ENCODE measurements at places on chromosomes 1 and 21. TPM values are rescaled to one million over a fixed set of nuclear protein-coding genes. Genes with fewer than 3 reads are reported as not detected.

TGFB2 gene
- 11.3 TPM for total RNA-seq

DNA sequence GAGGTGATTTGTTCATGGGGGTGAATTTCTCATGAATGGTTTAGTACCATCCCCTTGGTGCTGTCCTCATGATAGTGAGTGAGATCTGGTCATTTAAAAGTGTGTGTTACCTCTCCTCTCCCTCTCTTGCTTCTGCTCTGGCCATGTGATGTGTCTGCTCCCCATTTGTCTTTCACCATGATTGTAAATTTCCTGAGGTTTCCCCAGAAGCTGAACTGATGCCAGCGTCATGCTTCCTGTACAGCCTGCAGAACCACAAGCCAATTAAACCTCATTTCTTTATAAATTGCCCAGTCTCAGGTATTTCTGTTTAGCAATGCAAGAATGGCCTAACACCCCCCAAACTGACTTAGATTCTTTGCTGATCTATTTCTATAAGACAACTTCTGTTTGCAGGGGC lies 249.4 kb upstream of the B3GALT2 start:
- DNase-seq = no peak

DNA sequence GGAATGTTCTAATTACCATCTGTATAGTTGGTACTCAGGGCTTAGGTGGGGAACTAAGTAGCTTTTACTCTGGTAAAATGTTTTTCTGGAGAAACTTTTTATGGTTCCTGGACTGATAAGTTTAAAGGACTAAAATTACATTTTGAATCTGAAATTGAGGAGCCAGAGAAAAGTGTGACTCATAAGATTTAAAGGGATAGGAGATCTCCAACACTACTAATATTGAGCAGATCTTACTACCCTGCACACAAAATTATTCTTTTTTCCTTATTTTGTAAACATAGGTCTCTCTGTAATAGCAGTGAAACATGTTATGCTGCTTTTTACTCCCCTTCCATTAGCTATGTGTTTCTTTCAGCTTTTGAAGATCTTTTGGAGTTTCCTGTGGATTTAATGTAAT lies 32.5 kb downstream of the MTF2 start:
- DNase-seq = no peak

DNA sequence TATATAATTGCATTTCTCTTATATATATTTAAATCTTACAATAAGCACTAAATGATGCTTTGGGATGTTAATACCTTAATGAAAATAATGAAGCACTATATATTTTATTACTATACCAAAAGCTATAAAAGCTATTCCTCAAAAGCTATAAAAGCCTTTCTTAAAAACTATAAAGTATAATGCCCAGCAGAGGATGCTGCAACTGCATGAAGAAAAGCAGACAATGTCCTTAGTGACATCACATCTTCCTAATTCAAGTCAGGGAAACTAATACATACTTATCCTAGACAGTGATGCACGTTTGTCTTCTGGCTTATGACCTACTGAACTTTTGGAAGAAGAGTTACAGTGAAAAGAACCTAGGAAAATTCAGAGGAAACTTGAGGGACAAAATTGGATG lies 13.6 kb upstream of the C1orf185 start:
- no peak for DNase-seq

NOL9 gene
- 14.4 TPM for total RNA-seq

CASP9 gene
- total RNA-seq = 8.4 TPM

DNA sequence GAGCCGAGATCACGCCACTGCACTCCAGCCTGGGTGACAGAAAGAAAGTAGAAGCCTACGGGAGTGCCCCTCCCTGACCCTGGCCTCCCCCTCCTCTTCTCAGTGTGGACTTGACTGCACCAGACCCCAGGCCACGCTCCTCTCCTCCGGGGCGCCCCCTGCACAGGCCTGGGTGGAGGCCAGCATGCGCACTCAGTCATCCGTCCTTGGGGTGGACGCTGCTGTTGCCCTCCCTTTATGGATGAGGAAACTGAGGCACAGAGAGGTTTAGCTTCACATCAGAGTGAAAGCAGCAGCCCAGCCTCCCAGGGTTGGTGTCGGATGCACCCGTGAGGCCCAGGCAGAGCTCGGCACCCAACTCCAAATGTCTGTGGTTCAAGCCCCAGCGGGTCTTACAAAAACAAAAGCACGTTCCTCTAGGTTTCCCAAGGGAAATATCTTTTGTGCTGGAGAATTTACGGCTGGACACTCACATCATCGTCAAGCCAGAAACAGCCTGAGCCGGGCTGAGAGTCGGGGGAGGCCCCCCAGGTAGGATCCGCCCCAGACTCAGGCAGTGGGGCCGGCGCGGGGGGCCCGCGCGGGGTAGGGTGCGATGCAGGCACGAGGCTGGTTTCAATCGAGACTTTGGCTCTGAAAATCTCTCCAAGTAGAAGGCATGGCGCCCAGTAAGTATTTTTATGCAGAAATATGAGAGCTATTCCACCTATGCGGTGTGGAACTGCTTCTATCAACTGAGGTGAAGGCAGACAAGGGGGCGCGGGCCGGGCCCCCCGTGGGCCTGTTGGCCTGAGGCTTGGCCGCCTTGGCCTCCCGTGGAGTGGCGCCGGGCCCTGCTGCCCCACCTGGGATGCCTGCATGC lies 36.6 kb downstream of the MORN1 start:
- DNase-seq = no peak

PLA2G5 gene
- not detected for total RNA-seq

- no peak for DNase-seq
These were observed 7.1 kb downstream of the PROX1 start for GRCh38 chr1:213994888-213995287.

- no peak for DNase-seq
These were observed 993 bp downstream of the SYPL2 start for GRCh38 chr1:109467301-109467777.

DNA sequence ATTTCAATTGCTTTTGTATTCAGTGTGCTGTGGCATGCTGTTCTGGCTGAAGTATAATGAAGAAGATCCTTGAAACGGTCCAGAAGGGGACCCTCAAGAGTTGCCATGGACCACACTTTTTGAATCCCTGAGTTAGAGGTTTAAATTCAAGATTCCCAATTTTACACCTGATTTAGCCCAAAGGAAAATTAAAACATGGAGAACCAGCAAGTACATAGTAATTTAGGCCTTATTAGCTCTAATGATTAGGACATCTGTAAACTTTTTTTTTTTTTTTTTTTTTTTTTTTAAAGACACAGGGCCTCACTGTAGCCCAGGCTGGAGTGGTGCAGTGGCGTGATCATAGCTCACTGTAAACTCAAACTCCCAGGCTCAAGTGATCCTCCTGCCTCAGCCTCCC lies 107.3 kb downstream of the ENAH start:
- DNase-seq = no peak

All from RPMI7951 (cell line).